ENCODE measurements at places on chromosomes 13 and 19. TPM values are rescaled to one million over a fixed set of nuclear protein-coding genes. Genes with fewer than 3 reads are reported as not detected.

The CD209 gene
- polyA plus RNA-seq = 1.5 TPM

The FUT2 gene
- 1.7 TPM for polyA plus RNA-seq

DNA sequence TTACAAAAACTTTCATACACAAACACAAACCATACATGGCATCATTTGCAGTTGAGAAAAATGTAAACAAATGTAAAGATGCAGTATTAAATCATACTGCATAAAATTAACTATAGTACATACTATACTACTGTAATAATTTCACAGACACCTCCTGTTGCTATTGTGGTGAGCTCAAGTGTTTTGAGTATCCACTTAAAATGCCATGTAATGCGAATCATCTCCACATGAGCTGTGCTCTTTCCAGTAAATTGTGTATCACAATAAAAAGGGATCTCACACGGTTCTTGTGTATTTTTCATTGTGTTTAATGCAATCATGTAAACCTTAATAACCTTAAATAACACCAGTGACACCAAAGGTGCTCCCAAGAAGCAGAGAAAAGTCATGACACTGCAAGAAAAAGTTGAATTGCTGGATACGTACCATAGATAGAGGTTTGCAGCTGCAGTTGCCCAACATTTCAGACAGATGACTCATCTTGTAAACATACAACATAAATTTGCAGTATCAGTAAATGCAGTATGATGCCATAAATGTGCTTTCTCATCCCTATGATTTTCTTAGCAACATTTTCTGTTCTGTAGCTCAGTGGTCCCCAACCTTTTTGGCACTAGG is 166.6 kb downstream of the RAP2A start:
- no peak for DNase-seq

GRCh38 chr13:113117335-113117872 is 5.2 kb upstream of the F10 start:
- no peak for DNase-seq

DNA sequence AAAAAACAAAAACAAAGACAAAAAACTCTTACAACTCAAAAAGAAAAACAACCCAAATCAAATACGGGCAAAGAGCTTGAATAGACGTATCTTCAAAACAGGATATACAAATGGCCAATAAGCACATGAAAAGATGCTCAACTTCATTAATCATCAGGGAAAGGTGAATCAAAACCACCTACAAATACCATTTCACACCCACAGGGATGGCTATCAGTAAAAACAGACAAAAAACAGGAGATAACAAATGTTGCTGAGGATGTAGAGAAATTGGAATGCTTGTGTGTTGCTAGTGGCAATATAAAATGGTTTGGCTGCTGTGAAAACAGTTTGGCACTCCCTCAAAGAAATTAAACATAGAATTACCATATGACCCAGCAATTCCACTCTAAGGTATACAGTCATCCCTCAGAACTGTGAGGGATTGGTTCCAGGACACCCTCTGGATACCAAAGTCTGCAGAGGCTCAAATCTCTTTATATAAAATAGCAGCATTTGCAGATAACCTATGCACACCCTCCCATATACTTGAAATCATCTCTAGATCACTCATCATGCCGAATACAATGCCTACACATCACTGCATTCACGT is 29.7 kb downstream of the MLLT1 start:
- DNase-seq = no peak

GRCh38 chr19:6687114-6687513 is 17.2 kb upstream of the TNFSF14 start:
- DNase-seq = no peak

DNA sequence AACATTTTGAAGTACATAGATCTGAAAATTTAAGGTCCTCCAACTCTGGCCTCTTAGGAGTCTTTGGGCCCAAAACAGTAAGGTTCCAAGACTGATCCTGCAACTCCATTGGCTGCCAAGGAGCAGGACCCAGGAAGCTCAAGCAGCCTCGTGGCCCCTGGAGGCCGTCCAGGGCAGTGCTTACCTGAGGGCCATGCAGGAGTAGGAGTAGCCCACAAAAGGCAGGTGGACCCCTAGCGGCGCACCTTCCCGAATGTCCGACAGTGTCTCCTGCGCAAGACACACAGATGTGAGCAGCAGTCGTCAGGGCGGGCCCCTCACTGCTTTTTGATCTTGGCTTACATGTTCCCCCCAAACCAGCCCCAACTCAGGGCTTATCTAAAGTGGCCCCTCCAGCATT is 5.7 kb upstream of the SIX5 start:
- no peak for DNase-seq

DNA sequence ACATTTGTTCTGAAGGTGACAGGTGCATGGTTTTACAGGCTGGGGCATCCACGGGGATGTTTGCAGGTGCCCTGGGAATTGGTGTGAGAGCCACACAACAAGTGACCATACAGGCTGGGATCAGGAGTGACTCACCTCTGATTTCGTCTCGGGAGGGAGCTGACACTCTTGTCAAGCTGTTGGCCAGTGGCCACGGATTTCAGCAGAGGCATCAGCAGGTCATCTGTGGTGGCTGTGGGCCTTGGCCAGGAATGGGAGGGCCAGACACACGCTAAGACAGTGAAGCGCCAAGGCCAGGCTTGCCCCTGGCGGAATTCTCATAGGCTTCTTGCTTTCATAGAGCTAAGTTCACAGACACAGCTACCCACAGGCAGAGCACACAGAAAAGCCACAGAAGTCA is 108.6 kb downstream of the HSPH1 start:
- DNase-seq = no peak

The RGCC gene
- 11.4 TPM for polyA plus RNA-seq

The RRAS gene
- 29.3 TPM for polyA plus RNA-seq

GRCh38 chr19:54179921-54180461 is 7.0 kb upstream of the TMC4 start:
- peak; percentile 68 for DNase-seq

- DNase-seq = no peak
Observed at GRCh38 chr19:57016076-57016475, 103.7 kb upstream of the USP29 start.

GRCh38 chr13:98986226-98986846 is 8.5 kb upstream of the DOCK9 start:
- DNase-seq = no peak

DNA sequence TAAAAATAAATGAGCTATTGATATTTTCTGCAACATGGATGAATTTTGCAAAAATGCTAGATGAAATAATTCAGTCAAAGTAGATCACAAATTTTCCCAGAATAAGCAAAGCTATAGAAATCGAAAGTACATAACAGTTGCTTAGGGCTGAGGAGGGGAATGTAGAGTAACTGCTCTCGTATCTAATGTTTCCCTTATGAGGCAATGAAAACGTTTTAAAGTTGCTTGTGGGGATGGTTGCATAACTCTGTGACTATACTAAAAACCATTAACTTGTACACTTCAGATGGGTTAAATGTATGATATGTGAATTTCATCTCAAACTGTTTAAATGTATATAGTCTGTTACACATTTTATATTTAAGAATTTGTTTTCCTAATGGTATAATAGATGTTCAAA is 231.7 kb downstream of the GGACT start:
- no peak for DNase-seq

DNA sequence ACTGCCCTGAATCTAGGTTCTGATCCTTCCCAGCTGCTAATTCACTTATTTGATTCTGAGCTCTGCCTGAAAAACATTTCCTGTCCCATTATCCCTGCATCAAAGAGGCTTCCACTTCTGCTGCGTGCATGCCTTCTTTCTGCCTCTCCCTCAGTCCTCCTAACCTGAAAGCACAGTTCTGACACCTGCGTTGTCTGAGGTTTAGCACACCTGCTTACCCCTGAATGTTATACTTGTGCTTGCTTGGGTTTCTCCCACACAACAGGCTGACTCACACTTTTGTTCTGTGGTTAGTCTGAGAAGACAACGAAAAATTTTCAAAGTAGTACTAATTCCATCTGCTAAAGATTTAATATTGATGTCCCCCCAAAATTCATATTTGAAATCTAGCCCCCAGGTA is 3.1 kb upstream of the SOHLH2 start:
- DNase-seq = no peak

DNA sequence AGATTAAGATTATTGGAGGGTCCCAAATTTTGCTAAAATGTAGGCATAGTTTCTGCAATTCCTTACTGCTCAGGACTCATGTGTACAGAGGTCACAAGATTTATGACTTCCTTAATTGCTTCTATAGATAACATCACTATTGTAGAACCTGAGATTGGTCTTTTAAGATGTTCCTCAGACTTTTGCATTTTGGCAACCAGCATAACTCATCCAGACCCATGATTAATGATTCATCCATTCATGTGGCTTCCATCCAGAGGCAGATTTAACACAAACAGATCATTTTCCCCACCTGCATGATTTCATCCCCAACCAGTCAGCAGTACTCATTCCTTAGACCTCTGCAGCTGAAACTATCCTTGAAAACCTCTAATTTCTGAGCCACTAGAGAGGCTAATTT is 34.5 kb upstream of the CEACAM8 start:
- DNase-seq = no peak

GRCh38 chr13:93145199-93145598 is 81.4 kb upstream of the GPC6 start:
- DNase-seq = no peak

- no peak for DNase-seq
Observed at GRCh38 chr19:801030-801860, 4.0 kb downstream of the PTBP1 start.

The SLITRK6 gene
- 7.9 TPM for polyA plus RNA-seq

DNA sequence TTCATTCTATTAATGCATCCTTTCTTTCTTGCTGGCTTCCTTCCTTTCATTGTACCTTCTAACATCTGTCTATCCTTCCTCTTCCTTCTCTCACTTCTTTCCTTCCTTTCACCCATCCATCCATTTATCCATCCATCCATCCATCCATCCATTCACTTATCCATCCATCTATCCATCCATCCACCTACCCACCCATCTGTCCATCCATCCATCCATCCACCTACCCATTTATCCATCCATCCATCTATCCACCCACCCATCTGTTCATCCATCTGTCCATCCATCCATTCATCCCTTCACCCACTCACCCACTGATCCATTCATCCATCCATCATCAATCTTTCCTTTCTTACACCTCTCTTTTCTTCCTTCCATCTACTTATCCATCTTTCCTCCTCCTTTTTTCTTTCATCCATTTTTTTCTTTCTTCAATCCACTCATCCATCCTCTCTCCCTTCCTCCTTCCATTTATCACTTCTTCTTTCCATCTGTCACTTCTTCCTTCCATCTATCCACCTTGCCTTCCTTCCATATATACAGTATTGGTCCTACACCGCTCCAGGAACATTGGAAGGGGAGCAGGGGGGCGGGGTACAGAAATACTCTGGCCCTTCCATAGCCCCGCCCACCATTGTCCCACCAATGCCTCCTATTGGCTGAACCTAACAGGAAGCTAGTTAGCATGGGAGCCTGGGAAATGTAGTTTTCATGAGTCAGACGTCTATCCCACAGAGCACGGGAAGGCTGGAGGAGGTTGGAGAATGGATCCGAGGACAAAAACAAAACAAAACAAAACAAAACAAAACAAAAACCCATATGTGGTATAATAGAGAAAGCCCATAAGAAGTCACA is 45.9 kb downstream of the MBD3L1 start:
- no peak for DNase-seq

The CBARP gene
- polyA plus RNA-seq = 1.1 TPM

GRCh38 chr13:46624353-46624752 is 71.4 kb downstream of the LRCH1 start:
- no peak for DNase-seq

DNA sequence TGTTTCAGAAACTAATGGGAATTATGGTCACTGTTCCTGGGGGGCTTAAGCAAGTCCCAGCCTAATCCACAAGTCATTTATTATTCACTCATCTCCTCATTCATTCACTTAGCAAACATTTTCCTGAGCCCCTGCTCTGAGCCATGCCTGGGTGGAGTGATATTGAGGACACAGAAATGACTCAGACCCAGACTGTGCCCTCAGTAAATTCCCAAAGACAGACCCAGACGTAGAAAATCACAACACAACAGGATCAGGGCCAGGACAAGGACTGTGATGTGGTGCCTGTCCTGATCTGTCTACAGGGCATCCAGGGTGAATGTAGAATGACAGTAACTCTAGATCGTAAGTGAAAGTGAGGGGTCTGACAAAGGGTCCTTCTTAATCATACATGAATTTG is 7.0 kb upstream of the SPACA6 start:
- no peak for DNase-seq

DNA sequence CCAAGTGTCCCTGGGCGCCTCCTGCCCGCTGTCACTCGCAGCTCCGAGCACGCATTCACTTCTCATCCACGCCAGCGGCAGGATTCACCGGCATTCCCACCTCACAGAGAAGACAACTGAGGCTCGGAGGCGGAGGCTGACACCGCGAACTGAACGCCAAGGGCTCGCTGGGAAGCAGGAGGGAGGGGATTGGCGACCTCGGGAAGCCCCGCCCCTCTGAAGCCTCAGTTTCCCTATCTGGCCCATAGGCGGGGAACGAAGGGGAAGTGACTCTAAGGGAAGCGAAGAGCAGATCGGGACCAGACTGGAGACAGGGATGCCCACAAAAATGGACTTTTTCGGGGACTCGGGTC is 256 bp downstream of the MICOS13 start:
- no peak for DNase-seq

DNA sequence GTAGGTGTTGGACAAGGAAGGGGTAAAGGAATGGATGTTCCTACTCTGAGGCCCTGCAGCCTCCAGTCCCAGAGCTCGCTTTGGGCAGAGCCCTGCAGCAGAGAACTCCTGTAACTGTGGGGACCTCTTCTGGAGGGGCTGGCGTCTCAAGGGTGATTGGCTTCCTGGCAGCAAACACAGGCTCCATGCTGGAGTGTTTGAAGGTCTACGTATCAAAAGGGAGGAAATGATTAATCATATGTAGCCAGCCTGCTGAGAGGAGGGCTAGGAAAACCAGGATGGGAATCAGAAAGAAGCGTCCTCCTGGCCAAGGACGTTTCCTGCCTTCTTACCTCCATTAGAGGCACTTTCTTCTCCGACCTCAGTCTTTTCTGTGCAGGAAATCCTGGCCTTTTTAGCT is 208.5 kb downstream of the TSHZ3 start:
- no peak for DNase-seq

DNA sequence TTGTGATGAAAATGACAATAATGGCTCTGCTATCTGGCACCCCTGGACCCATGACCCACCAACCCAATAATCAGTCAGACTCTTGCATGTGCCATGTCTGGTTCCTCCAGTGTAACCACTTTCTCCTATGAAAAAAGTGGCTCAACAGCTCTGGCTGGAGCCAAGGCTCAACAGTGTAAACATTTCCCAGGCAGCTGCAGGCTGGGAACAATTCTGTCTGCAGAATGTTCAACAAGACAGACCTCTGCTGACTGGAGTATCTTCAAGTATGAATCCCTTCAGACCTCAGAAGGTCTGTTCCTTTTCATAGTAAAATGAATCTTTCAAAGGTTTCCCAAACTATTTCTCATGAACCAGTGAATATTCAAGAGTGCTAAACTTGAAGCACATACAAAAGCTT is 410.1 kb upstream of the HTR2A start:
- no peak for DNase-seq
